ENCODE measurements at places on chromosomes 7 and 10. TPM values are rescaled to one million over a fixed set of nuclear protein-coding genes. Genes with fewer than 3 reads are reported as not detected.
A peak's percentile ranks its signal among the peaks of the same experiment; 100 is the strongest.

COMTD1 gene
- 40.1 TPM for total RNA-seq

CYP2C18 gene
- 0.68 TPM for total RNA-seq

WNT16 gene
- not detected for total RNA-seq

LIPK gene
- total RNA-seq = not detected

DNA sequence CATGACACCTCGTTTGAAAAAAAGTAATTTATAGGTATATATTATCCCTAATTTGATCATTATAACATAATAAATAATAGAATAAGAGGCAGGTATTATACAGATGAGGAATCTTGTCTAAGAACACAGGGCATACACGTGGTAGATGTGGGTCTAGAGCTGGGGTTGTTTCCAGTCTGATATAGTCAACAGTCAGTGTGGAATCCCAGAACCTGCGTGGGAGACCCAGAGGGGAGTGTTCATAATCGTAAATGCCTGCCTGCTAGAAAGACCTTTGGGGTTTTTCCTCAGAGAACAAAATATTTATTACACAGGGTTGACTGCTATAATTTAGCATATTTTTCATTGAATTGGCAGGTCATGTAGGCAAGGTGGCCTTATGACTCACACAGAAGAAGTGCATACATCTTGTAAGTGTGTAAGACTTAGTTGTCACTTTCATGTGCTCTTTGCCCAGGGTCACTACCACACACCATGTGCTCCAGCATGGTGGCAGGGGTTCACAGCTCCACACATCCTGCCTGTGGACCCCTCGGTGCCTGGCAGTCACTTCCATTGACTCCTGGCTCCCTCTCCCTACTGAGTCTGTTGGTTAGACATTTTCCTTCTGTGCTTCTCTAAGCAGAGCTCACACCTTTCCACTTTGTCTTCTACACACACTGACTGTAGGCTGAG, 94.9 kb upstream of the IKZF1 start:
- no peak for DNase-seq

- no peak for DNase-seq
Measured at GRCh38 chr10:125123476-125124114, 36.8 kb downstream of the CTBP2 start.

DNA sequence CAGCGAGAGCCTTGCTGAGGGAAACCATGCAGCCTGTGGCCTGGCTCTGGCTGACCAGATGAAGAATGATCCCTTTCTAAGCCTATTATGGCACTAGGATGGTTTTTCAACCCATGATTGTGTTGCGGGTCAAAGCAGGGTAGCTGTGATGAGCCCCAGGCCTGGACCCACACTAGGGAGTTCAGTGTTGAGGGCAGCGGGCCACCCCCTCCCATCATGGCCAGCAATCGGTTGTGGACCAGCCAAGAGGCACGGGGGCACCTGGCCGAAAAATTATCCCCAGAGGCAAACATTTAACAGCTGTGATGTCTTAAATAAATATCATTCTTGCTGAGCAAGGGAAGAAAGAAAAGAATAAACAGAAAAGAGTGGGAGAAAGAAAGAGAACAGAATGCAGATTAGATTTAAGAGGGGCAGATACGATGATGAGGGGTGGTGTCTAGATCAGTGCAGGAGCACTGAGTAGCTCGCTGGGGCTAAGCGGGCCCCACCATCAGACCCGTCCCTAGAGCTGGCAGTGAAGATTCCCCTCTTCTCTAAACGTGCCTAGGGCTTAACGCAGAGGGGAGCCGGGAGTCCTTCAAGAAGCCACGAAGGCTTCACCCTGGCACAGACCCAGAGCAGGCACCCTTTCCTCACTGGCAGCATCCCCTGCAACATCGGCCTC, 82.7 kb downstream of the SLC37A3 start:
- no peak for DNase-seq

DNA sequence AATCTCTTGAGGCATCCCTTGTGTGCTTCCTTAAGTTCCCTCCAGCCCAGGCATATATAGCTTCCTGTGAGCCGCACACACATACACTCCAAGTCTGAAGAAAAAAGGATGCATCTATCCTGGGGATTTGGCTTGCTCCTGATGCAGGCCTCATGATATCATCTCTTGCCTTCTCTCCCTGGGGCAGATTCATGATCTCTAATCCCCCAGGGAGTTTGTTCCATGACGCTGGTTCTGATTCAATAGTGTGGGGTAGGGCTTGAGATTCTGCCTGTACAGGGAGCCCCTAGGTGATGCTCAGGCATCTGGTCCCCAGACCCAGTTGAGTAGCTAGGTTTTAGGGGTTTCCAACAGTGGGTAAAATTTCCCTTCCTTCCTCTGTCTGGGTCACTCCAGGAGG, 1.5 kb downstream of the PON1 start:
- no peak for DNase-seq

DNA sequence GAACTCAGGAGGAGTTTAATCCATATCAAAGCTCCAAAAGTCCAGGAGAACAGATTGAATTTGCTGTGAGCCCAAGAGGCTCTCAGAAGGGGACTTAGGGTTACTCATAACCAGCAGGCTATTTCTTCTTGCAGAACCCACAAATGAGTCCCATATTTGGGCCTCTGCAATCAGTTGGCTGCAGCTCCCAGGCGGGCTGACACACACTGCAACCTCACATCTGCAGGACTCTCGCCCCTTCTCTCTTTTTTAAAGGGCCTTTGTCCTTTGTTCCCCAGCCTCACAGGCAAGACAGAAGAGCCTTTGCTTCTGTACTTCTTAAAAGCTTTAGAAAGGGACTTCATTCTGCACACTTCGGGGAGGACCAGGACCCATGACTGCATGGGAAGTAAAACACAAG, 26.7 kb downstream of the CREB3L2 start:
- DNase-seq = no peak

- DNase-seq = no peak
Measured at GRCh38 chr10:77909021-77909748, 17.4 kb downstream of the DLG5 start.

DNA sequence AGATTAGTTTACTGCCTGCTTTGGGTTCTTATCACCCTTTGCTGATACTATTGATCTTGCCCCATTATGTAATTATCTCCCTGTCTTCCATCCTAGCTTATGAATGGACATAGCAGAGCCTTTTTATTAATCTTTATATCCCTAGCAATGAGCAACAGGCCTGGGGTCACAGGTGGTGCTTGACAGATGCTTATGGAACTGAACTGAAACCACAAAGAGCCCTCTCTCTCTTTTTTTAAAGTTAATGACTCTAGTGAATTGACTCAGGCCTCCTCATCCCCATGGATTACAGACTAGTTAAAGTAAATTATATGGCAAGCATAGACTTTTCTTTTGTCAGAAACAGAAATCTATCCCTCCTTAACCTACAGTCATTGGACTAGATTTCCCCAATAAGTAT, 265.2 kb downstream of the PHTF2 start:
- no peak for DNase-seq

DNA sequence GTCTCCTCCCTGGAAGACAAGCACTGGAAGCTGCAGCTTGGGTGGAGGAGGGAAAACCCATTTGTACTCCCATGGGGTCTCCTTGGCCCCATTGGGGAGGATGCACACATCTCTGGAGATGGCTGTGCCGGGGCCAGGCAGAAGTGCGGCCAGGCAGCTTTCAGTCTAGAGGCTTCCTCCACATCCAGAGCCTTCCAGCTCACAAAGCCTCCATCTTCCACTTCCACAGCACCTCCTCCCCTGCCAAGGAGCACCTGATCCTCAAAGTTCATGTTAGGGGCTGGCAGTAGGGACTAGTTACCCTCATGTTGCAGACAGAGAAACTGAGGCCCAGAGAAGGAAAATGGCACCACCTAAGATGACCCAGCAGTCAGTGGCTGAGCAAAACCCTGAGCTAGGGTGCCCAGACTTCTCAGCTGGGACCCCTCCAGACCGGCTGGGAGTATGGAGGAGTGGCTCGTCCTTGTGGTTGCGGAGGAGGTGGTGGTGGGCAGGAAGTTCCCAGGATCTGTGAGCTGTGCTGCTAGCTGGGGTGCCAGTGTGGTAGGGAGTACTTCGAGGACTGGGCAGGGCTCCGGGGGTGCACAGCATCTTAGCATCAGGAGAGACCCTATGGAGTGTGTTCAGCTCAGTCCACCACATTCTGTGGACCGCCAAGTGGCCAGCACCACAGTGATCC, 44.2 kb downstream of the ADCYAP1R1 start:
- DNase-seq = no peak

- DNase-seq = no peak
Measured at GRCh38 chr10:128365156-128365725, 239.0 kb upstream of the MKI67 start.

- no peak for DNase-seq
Measured at GRCh38 chr7:139741239-139741638, 36.6 kb downstream of the HIPK2 start.

DNA sequence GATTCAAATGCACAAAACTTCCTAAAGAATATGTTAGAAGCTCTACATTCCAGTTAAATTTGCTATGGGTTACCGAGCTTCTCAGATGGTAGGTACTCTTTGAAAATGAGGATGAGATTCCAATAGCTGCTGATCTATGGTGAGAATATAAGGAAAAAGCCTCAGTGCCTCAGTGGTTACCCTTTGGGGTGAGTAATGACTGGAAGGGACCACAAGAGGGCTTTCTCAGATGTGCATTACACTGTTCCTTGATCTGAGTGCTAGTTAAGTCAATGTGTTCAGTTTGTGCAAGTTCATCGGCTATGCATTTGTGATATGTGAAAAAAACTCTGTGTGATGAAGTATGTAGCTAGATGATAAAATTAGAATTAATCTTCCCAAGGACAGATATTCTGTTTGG, 3.5 kb downstream of the NRCAM start:
- no peak for DNase-seq

DNA sequence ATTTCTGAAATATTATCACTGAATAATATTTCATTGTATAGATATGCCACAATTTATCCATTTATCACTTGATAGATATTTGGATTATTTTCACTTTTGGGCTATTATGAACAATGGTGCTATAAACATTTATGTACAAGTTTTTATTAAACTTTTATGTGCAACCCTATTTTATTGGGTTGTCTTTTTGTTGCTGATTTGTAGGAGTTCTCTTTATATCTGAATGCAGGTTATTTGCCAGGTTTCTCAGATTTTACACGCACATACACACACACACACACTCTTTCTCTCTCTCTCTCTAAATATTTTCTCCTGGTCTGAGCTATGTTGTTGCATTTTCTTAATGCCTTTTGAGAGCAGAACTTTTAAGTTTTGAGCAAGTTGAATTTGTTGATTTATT, 36.2 kb downstream of the ADK start:
- no peak for DNase-seq

- no peak for DNase-seq
Measured at GRCh38 chr7:138954545-138955475, 26.4 kb downstream of the KIAA1549 start.

- DNase-seq = peak; percentile 14
Measured at GRCh38 chr7:100210805-100211204, 8.9 kb upstream of the PVRIG start.
